Activated CD8-positive, alpha-beta memory T cell treated with anti-CD3 and anti-CD28 coated beads for 1 hour (primary cell): ENCODE measurements at places on chromosomes 2 and 18.

- no peak for DNase-seq
Observed at GRCh38 chr2:172496160-172496608, 59.7 kb upstream of the PDK1 start.

- no peak for DNase-seq
Observed at GRCh38 chr2:70331012-70331411, 29.1 kb upstream of the FAM136A start.

DNA sequence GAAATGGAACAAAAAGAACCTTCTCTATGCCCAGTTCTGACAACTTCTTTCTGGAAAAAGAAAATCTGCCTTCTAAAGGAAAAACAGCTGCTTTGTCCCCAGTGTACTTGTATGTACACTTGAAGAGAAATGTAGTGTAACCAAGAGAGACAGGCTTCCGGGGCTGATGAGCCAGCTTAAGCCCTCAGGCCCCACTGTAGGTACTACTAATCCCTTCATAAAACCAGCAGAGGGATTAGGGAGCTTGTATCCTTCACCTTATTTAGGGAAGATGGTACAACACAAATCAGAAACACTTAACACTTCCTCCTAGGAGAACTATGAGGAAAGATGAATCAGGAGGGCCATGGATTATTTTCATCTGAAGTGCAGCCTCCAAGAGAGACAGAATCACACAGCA, 18.8 kb upstream of the SUCLG1 start:
- DNase-seq: no peak

GRCh38 chr2:46967990-46968647, 52.5 kb upstream of the MCFD2 start:
- no peak for DNase-seq

GRCh38 chr18:46946656-46947282, 29.4 kb downstream of the KATNAL2 start:
- DNase-seq: peak; percentile 6

GRCh38 chr2:230847883-230848388, 16.8 kb upstream of the ITM2C start:
- DNase-seq: peak; percentile 74

DNA sequence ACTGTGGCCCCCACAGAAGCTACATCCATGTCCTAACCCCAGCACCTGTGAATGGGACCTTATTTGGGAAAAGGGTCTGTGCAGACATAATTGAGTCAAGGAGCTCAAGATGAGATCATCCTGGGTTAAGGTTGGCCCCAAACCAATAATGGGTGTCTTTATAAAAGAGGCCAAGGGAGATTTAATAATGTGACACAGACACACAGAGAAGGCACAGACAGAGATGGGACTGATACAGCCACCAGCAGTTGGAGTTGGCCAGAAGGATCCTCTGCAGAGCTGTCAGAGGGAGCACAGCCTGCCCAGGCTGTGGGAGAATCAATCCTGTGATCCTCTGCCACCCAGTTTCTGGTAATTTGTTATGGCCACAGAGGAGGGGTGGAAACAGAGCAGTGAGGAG, 26.0 kb downstream of the SNORC start:
- DNase-seq: no peak

DNA sequence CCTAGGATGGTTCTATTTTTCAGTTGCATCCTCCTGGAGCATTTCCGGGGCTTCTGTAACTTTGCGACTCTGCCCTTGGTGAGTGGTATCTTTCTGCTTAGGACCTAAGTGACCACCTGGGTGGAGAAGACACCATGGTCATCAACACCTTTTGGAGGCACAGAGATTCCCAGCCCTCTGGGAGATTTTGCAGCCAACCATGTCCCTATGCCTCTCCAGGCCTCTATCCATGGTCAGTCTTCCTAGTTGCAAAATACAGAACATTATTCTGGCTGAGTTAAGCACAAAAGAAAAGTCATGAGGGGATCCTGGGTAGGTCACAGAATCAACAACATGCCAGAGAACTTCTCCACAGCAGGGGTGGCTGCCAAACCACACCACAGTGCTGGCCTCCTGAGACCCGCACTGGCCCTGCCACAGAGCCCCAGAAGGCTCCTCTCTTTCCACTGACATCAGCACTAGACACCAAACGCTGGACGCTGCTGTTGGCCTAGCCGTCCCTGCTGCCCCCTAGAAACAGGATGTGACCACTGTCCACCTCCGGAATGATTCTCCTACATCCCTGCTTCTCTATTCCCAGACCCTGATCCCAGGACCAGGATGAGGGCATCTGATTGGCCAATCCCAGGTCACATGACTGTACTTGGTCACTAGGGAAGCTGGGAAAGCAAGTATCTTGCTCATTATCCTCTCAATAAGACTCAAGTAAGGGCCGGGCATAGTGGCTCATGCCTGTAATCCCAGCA, 47.7 kb downstream of the SMAD7 start:
- DNase-seq: no peak

GRCh38 chr2:36468463-36469105, 113.0 kb downstream of the CRIM1 start:
- DNase-seq: no peak

- no peak for DNase-seq
Observed at GRCh38 chr2:15768615-15769014, 171.7 kb upstream of the MYCN start.

GRCh38 chr2:114127372-114127771, 237.5 kb downstream of the ACTR3 start:
- no peak for DNase-seq

DNA sequence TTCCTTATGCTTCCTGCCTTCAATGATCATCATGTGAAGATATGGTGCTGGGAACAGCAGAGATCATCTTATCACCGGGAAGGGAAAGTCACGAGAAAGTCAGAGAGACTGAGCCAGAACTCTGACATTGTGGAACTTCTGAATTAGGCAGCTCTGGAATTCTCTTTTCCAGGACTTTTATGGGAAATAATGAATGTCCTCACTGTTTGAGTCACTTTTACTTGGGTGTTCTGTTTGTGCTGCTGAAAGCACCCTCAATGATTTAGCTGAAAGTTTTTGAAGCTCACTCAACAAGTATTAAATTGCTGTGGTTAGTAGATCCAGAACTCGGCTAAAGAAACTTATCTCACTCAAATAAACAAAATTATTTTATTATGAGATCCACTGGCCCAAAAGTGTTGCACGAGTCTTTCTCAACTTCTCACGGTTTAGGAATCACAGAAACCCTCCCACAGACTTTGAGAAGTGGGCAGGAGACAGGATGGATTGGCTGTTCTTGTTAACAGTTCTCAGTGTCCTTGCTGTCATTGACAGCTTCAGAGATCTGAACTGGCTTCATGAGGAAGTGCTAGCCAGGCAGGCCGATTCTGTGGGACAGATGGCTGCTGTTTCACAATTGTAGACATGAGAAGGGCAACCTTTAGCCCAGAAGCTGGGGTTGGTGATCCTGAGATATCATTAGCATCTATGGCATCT, 26.4 kb upstream of the ATRAID start:
- no peak for DNase-seq

DNA sequence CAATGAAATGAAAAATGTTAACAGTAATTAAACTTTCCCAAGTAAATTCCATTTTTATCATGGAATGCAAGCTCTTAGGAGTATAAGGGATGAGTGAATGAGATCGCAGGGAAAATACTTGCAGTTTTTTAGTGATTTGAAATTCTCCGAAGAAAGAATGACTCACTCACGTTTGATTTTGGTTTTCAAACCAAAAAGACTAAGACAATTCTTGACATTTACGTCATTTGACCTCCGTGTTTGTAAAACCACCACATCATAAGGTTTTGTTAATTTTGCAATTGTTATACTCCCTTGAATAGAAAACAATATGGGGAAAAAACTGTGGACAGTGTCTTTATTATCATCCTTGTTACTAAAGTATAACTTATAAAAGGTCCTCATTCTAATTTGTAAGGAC, 29.4 kb downstream of the COL4A4 start:
- DNase-seq: no peak

GRCh38 chr2:66845307-66845706, 410.4 kb downstream of the MEIS1 start:
- no peak for DNase-seq

GRCh38 chr2:22442051-22442450, 942.9 kb upstream of the KLHL29 start:
- DNase-seq: no peak

DNA sequence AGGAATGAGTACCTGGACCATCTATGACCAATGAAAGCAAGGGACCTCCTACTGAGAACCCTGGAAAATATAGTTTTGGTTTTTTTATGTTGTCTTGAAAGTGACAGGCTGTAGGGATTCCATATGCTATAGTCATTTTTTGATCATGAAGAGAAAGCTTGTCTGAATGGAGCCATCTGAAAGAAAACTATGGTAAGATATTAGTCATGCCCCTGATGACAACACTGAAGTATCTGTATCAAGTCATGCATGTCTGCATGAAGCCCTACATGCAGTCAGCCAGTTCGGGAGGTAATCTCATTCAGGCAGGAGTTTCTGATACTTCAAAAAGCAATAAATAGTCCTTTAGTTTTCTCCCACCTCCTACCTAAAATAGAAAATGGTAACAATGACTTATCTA, 1042.0 kb downstream of the DPP10 start:
- DNase-seq: no peak

- DNase-seq: peak; percentile 24
Observed at GRCh38 chr2:127025359-127026166, 81.4 kb downstream of the BIN1 start.

- DNase-seq: no peak
Observed at GRCh38 chr2:74507926-74508520, 528 bp upstream of the PCGF1 start.

DNA sequence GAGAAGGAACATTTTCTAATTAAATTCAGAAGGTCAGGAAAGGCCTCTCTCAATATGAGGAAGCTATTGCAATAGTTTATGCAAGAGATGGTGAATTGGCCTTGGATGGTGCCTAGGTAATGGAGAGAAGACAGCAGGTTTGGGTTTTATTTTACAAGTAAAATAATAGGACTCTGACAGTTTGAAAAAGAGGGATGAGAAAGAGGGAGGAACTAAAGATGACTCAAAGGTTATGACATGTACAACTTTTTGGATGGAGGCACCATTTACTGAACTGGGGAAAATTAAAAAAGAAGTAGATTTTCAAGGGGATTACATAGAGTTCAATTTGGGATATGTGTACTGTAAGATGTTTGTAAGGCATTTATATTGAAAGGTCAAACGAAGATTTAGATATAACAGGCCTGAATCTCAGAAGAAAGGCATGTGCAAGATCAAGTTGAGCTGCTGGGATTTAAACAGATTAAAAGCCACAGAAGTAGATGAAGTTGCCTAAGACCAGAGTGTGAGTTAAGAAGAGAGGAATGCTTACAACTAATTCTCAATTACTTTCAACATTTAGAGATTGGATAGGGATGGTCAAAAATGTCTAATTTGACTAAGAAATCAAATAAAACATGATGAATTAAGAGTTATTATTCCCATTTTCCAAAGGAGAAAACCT, 12.3 kb upstream of the ASNSD1 start:
- no peak for DNase-seq

GRCh38 chr2:231199219-231199618, 788 bp downstream of the ARMC9 start:
- DNase-seq: no peak

DNA sequence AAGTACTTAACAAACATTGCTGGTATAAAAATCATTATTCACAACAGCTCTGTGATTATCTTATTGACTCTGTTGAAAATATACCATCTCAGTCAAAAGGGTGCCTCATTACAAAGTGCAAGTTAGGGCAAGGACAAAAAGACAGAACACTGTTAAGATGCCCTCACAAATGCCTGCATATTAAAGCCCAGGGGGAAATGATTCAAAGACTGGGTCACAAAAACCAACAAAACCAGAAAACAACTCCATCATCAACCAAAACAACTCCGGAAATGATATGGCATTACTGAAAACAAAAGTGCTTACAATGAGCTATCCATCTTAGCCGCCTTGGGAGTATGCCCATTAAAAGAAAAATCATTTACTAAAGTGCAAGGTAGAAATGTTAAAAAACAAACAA, 9.9 kb downstream of the PLA2R1 start:
- DNase-seq: no peak

GRCh38 chr18:59660786-59661743, 36.2 kb downstream of the CCBE1 start:
- no peak for DNase-seq

DNA sequence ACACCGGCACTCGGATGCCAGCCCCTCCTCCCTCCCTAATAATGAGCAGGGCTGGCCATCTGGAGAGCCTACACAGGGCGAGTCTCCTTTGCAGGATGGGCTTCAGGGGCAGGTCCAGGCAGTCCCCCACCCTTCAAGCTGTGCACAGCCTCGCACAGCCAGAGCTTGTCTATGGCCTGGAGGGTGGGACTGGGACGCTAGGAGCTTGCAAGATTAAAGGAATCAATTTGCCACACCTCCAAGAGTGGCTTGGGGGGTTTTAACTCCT, 43.9 kb upstream of the OTOF start:
- no peak for DNase-seq

- DNase-seq: no peak
Observed at GRCh38 chr2:217880287-217880889, 122.4 kb downstream of the TNS1 start.

GRCh38 chr2:135030826-135031225, 16.4 kb downstream of the MAP3K19 start:
- DNase-seq: no peak

GRCh38 chr2:175277772-175278171, 96.3 kb upstream of the ATP5MC3 start:
- no peak for DNase-seq

- DNase-seq: peak; percentile 26
Observed at GRCh38 chr2:55232863-55233657, 572 bp downstream of the RPS27A start.

- no peak for DNase-seq
Observed at GRCh38 chr2:205975082-205975949, 110.7 kb downstream of the INO80D start.

DNA sequence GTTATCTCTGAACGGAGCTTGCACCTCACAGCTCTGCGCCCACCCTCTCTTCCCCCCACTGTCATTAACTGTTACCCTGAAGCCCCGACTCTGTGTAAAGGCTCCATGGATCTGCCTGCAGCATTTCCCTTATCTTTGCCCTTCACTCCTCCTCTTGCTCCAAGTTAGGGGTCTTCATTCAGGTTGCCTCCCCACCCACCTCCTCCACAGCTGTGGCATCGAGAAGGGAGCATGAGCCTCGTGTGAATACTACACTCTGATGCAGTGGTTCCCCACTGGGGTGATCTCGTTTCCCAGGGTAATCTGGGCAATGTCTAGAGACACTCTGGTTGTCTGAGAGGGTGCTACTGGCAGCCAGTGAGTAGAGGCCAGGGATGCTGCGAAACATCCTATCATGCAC, 51.4 kb downstream of the REEP1 start:
- no peak for DNase-seq

DNA sequence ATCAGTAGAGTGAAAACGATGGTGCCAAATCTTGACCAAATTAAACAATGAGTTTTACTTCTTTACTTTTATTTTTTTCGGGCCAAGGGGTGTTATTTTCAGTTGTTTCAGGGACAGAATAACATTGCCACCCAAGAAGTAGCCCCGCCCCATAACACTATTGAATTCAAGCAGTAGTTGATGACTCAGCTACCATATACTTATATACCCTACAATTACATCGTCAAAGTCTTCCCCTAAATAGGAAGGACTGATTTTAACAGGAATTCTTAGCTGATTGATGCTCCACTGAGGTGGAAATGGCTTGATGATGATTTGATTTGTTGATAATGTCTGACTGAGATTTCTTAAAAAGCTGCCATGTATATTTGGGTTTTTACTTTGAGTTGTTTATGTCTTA, 24.7 kb downstream of the LYPD6B start:
- DNase-seq: no peak
